CD4-positive, alpha-beta T cell treated with Interleukin-4 for 4 hours (primary cell): ENCODE measurements at places on chromosomes 7 and 10.
A peak's percentile ranks its signal among the peaks of the same experiment; 100 is the strongest.

DNA sequence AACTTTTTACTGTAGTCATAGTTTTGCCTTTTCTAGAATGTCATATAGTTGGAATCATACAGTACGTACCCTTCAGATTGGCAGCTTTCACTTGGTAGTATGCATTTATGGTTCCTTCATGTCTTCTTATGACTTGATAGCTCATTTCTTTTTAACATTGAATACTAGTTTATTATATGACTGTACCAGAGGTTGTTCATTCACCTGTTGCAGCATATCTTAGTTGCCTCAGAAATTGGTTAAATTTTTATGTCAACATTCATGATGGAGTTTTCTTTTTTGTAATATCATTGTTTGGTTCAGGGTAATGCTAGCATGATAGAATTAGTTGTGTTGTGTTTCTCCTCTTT, 94.8 kb upstream of the CDK13 start:
- no peak for DNase-seq

GRCh38 chr10:44295644-44296241, 89.2 kb downstream of the CXCL12 start:
- no peak for DNase-seq

DNA sequence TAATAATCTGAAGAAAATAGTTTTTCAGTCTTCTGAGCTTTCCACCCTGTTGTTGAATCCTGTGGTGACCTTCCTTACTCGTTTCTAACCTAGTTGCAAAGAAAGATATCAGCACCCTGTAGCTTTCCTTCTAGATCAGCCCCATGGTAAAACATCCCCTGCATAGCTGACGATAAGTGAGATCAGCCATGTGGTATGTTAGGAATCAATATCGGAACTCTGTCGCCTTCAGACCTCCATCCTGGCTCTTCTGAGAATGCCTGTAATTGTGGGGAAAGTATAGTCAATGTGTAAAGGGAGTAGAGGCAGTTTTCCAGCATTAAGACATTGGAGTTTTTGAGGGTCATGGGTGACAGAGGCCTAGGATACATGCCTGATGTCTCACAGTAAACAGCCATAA, 151.8 kb downstream of the LRRC4 start:
- no peak for DNase-seq

- no peak for DNase-seq
These were observed 52.4 kb upstream of the TNS3 start for GRCh38 chr7:47634273-47634672.

DNA sequence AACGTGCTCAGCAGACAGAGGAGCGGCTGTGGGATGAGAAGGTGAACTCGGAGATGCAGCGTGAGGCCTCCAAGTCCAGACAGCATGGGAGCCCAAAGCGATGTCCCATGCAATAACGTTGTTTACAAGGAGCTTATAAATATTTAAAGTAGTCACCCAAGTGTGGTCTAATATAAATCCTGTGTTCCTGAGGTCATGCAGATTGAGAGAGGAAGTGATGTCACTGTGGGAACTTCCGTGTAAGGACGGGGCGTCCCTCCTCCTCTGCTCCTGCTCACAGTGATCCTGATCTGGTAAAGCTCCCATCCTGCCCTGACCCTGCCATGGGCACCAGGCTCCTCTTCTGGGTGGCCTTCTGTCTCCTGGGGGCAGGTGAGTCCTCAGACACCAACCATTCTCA, 94.7 kb upstream of the PRSS58 start:
- peak; percentile 32 for DNase-seq

GRCh38 chr7:36962367-36962766, 238.1 kb upstream of the AOAH start:
- no peak for DNase-seq

GRCh38 chr10:71274901-71275796, 43.9 kb upstream of the SLC29A3 start:
- DNase-seq = no peak

- DNase-seq = no peak
These were observed 35.5 kb upstream of the TBX20 start for GRCh38 chr7:35289376-35289775.
